ENCODE measurements at places on chromosomes 1 and 21. TPM values are rescaled to one million over a fixed set of nuclear protein-coding genes. Genes with fewer than 3 reads are reported as not detected.

ANKRD13C gene
- 27.6 TPM for total RNA-seq

AMY2A gene
- not detected for total RNA-seq

ZBTB8A gene
- 15.9 TPM for total RNA-seq

IFI44L gene
- not detected for total RNA-seq

CCDC27 gene
- not detected for total RNA-seq

MYOM3 gene
- total RNA-seq = not detected

KRTAP7-1 gene
- not detected for total RNA-seq

SHISAL2A gene
- total RNA-seq = 0.11 TPM

SERTAD4 gene
- 2.5 TPM for total RNA-seq

PI4KB gene
- 19.0 TPM for total RNA-seq

NCMAP gene
- total RNA-seq = not detected

C4BPA gene
- total RNA-seq = not detected

- H3K27me3 ChIP-seq = no peaks in the 10 kb centered on the region
- no peak overlapping the region for H3K27ac ChIP-seq
- no peak for DNase-seq
- H3K36me3 ChIP-seq = no peaks in the 10 kb centered on the region
Measured at GRCh38 chr1:246591047-246591446, 24.8 kb downstream of the CNST start.

- no peak overlapping the region for H3K27ac ChIP-seq
- H3K4me1 ChIP-seq = no peaks in the 10 kb centered on the region
- no peak for DNase-seq
- peak overlapping the region; percentile 82 for H3K4me3 ChIP-seq
- H3K36me3 ChIP-seq = no peaks in the 10 kb centered on the region
- peaks cover 38% of the 10 kb centered on the region for H3K27me3 ChIP-seq
Measured at GRCh38 chr1:207867136-207868109, 43.5 kb downstream of the CD34 start.

DNA sequence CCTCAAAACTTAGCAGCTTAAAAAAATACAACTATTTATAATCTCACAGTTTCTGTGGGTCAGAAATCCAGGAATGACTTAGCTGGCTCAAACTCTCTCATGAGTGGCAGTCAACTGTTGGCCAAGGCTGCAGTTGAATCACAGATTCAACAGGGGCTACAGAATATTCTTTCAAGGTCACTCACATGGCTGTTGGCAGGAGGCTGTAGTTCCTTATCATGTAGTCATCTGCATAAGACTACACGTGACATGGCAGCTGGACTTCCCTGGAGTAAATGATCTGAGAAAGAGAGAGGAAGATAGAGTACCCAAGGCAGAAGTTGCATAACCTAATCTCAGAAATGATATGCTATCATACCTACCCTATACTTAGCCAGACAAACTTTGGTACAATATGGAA lies 75.2 kb upstream of the TSPAN2 start:
- DNase-seq = no peak
- H3K27me3 ChIP-seq = no peaks in the 10 kb centered on the region
- no peaks in the 10 kb centered on the region for H3K36me3 ChIP-seq
- H3K4me3 ChIP-seq = no peak overlapping the region
- no peaks in the 10 kb centered on the region for H3K4me1 ChIP-seq

- no peak within 1 kb of the TSS for H3K27ac ChIP-seq
- peaks cover 27% of the 10 kb centered on the region for H3K27me3 ChIP-seq
- no peaks in the 10 kb centered on the region for H3K4me1 ChIP-seq
- no peaks in the 10 kb centered on the region for H3K36me3 ChIP-seq
- H3K4me3 ChIP-seq = peak within 1 kb of the TSS; percentile 18
Measured at GRCh38 chr1:54800899-54801759, at the start of gene TTC22. TTC22 (minus strand) TSS chr1:54801323; CDS start chr1:54801163, 160 bp downstream.

- no peak for DNase-seq
- peaks cover 12% of the 10 kb centered on the region for H3K4me1 ChIP-seq
- H3K27ac ChIP-seq = no peak overlapping the region
- H3K27me3 ChIP-seq = no peaks in the 10 kb centered on the region
Measured at GRCh38 chr1:7250176-7250575, 464.9 kb downstream of the CAMTA1 start.

- H3K4me3 ChIP-seq = peak overlapping the region; percentile 6
- no peaks in the 10 kb centered on the region for H3K36me3 ChIP-seq
- peaks cover 100% of the 10 kb centered on the region for H3K27me3 ChIP-seq
- DNase-seq = peak; percentile 54
- peaks cover 4% of the 10 kb centered on the region for H3K4me1 ChIP-seq
- H3K27ac ChIP-seq = no peak overlapping the region
Measured at GRCh38 chr1:156420205-156421061, 51.4 kb downstream of the RHBG start.

GRCh38 chr1:159851407-159851806 lies 11.1 kb downstream of the VSIG8 start:
- no peak overlapping the region for H3K4me3 ChIP-seq
- DNase-seq = no peak
- no peak overlapping the region for H3K27ac ChIP-seq
- peaks cover 53% of the 10 kb centered on the region for H3K27me3 ChIP-seq
- H3K36me3 ChIP-seq = no peaks in the 10 kb centered on the region
- peaks cover 10% of the 10 kb centered on the region for H3K4me1 ChIP-seq

DNA sequence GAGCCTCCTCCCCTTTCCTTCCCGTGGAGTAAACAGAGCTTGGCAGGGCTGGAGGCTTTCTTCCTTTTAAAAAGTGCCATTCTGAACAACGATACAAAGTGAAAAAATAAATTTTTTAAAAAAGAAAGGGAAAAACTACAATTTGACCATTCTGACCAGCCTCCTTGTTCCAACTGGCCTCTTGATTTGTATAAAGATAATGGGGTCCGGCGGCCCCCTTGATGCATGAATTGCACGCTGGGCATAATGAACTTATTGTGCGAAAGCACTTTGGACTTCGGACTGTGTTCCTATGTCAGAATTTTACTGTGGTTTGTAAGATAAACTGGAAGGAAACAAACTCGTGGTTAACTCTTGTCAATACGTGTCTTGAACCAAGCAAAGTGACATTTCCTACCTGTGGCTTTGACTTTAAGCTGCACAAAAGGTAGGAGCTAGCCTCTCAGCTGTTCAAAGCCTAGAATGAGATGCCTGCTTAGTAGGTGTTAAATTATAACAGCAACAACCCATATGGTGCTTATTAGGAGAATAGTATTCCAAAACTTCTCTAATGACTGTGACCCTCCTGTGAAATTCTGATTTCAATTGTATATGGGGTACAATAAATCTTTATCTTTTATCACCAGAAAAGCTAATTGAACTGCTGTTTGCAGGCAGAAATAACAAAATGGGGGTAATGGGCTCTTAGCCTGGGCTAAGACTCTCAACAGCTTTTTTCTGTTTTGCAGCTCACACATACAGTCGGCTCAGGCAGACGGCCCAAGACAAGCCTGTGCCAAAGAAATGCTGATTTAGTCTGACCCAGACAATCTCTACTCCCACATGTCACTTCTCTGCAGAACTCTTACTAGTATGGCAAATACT lies 9.3 kb downstream of the IRF2BP2 start:
- peaks cover 44% of the 10 kb centered on the region for H3K4me1 ChIP-seq
- H3K36me3 ChIP-seq = peaks cover 2% of the 10 kb centered on the region
- peak overlapping the region; percentile 43 for H3K4me3 ChIP-seq

GRCh38 chr1:173093691-173094445 lies 43.1 kb upstream of the TNFSF18 start:
- no peak for DNase-seq
- no peaks in the 10 kb centered on the region for H3K4me1 ChIP-seq
- no peaks in the 10 kb centered on the region for H3K27me3 ChIP-seq
- no peak overlapping the region for H3K4me3 ChIP-seq
- no peaks in the 10 kb centered on the region for H3K36me3 ChIP-seq

DNA sequence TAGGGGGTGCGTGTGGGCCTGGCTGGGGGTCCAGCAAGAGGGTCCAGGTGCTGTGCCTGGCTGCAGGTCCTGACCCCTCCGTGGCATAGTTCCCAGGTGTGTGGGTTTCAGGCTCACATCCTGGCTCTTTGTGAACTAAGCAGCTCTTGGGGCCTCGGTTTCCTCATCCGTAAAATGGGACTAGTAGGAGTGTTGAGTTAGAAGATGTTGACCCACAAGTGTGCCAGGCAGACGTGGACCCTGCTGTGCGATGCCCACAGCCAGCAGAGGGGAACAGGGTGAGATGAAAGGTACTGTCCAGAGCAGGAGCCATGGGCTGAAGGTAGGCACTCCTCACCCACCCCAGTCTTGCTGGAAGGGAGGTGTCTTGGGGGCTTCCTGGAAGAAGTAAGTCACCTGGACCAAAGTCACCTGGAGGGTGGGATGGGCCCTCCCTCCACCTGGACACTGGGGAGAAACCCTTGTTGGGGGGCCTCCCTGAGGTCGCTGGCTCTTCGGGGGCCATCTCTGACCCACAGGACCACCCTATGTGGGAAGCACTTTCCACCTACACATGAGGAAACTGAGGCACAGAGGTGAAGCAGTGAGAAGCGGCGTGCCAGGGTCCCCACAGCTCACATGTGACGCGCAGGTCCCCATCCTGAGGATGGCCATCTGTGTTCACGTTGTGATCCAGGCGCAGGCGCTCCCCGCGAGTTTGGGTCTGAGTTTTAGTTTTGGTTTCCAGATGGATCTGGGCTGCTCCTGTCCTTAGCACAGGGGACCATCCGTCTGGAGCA lies 1.4 kb downstream of the ARHGEF16 start:
- peaks cover 13% of the 10 kb centered on the region for H3K4me1 ChIP-seq
- no peak for DNase-seq
- no peaks in the 10 kb centered on the region for H3K36me3 ChIP-seq
- no peak overlapping the region for H3K4me3 ChIP-seq
- H3K27ac ChIP-seq = no peak overlapping the region

DNA sequence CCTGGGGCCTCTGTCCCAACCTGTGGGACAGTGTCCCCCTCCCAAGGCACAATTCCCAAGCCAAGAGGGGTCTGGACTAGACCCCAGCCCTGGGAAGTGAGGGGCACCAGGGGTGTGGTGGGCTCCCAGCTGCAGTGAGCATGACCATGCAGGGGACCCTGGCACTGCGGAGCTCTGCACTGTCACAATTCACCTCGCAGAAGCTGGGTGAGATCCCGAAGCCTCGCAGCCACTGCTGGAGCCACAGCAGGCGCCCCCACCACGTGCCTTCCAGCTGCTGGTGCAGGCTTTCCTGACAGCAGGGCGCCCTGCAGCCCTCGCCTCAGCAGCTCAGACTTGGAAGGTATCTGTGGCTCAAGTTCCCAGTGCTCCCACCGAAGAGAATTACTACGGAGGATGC lies 10.0 kb upstream of the SRARP start:
- H3K4me3 ChIP-seq = no peak overlapping the region
- no peaks in the 10 kb centered on the region for H3K36me3 ChIP-seq
- peaks cover 12% of the 10 kb centered on the region for H3K27me3 ChIP-seq
- no peaks in the 10 kb centered on the region for H3K4me1 ChIP-seq

DNA sequence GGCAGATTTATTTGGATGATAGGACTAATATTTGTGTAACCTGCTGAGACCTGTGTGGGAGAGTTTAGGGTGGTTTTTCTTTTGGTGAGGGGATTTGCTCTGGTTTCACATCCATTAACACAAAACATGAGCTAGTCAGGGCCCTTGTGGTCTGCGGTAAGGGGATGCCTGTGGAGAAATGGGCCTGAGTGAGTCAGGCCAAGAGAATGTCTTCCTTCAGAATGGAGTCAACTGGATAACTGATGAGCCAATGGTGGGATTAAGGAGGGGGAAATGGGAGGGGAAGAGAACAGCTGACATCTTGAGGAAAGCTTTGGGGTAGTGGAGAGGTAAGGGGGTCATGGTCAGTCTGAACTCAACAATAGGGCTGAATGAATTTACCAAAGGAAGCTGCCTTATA lies 13.9 kb downstream of the WNT2B start:
- H3K27me3 ChIP-seq = no peaks in the 10 kb centered on the region
- H3K36me3 ChIP-seq = no peaks in the 10 kb centered on the region
- DNase-seq = no peak
- H3K4me3 ChIP-seq = no peak overlapping the region

- H3K4me3 ChIP-seq = no peak overlapping the region
- no peak for DNase-seq
- no peaks in the 10 kb centered on the region for H3K4me1 ChIP-seq
- H3K27ac ChIP-seq = no peak overlapping the region
- no peaks in the 10 kb centered on the region for H3K27me3 ChIP-seq
- H3K36me3 ChIP-seq = no peaks in the 10 kb centered on the region
Measured at GRCh38 chr1:119953266-119953998, 57.1 kb upstream of the ADAM30 start.

DNA sequence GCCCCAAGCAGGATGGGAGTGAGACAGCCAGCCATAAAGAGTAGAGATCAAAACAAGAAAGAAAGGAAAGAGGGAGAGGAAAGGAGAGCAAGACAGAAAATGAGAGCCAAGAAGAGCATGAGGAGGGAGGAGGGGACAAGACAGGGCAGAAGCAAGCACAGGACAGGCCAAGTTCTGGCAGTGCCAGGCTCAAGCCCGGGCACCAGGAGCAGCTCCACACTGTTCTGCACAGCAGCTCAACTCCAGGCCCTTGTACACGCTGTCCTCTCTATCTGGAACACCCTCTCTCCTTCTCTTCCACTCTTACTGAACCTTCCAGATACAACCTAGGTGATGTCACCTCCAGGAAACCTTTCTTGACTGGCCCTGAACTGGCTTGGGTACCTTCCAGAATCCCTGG lies 11.7 kb downstream of the IFFO2 start:
- H3K27me3 ChIP-seq = no peaks in the 10 kb centered on the region
- H3K4me3 ChIP-seq = no peak overlapping the region
- H3K36me3 ChIP-seq = no peaks in the 10 kb centered on the region

DNA sequence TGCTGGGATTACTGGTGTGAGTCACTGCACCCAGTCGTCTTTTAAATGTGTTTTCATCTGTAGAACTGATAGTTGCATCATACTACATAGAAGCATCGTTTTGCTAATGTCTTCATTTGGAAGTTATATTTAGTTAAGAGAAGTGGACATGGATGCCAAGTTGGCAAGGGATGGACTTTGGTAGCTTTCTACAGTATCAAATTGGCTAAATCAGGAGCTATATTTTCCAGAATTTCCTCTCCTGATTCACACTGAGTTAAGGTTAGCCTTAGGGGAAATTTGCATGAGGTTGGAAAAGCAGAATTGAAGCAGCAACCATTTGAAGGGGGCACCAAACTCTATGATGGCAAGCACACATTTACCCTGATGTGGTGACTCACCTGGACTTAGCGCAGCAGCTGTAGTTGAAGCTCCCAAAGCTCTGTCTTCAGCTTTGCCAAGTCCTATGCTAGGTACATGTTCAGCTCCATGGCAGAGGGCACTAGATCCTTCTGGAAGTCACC lies 43.9 kb downstream of the DUSP10 start:
- H3K4me3 ChIP-seq = no peak overlapping the region
- no peaks in the 10 kb centered on the region for H3K36me3 ChIP-seq
- peaks cover 9% of the 10 kb centered on the region for H3K4me1 ChIP-seq
- no peaks in the 10 kb centered on the region for H3K27me3 ChIP-seq

DNA sequence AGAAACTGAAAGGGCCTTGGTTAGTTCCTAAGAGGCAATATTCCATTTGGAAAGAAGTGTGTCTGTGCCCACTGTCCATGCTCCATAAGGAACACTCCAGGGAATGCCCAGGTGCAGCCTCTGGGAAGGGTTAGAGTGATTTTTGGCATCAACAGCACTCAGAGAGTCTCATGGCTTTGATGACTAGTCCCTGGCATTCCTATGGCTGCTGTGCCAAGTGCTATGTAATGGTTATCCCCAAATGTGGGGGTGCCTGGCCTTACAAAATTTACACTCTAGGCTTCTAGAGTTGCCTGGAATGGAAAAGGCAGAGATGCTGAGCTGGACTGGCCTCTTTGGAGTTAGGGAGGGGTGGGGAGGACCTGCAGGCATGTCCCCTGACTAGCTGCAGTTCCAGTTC lies 75.0 kb upstream of the BCAR3 start:
- peaks cover 6% of the 10 kb centered on the region for H3K4me1 ChIP-seq
- no peak for DNase-seq
- H3K27me3 ChIP-seq = no peaks in the 10 kb centered on the region
- H3K4me3 ChIP-seq = no peak overlapping the region
- no peaks in the 10 kb centered on the region for H3K36me3 ChIP-seq
- H3K27ac ChIP-seq = no peak overlapping the region

Measured in neural progenitor cell (in vitro differentiated cells).